Suppressor macrophage (primary cell): ENCODE measurements at places on chromosomes 2 and 18.

- DNase-seq: no peak
Observed at GRCh38 chr18:44943311-44943881, 262.7 kb downstream of the SETBP1 start.

- DNase-seq: no peak
Observed at GRCh38 chr2:10956006-10956790, 44.5 kb downstream of the KCNF1 start.

DNA sequence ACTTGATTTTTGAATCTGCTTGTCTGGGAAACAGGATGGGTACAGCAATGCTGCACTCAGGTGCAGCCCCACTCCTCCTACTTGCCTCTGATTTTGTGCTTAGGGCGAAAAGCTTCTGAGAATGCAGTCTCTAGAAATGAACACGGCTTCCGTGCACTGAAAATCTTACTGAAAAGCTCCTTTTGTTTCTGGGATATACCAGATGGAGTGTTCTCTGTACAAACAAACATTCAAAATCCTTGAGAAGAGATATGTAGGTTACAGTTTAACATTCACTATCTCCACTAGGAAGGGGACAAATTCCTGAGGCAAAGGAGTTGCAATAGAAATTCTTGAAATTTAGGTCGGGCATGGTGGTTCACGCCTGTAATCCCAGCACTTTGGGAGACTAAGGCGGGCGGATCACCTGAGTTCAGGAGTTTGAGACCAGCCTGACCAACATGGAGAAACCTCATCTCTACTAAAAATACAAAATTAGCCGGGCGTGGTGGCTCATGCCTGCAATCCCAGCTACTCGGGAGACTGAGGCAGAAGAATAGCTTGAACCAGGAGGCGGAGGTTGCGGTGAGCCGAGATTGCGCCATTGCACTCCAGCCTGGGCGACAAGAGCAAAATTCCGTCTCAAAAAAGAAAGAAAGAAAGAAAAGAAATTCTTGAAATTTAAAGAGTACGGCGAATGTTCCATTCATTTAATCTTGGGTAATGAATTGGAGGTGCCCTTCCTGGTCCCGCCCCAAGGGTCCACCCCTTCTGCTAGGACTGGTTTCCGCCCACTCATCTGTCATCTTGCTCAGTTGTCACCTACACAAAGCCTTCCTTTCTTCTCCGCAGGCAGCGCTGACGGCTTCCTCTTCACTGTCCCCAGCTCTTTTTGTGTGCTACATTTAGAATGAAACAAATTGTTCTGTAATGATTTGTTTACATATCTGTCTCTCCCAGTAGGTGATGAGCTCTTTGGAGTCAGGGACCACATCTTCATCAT, 92.4 kb downstream of the SOCS6 start:
- DNase-seq: peak; percentile 28

GRCh38 chr2:5980450-5981190, 288.4 kb downstream of the SOX11 start:
- no peak for DNase-seq

GRCh38 chr2:200092235-200092634, 136.9 kb downstream of the MAIP1 start:
- DNase-seq: no peak

GRCh38 chr2:33873076-33873605, 274.0 kb upstream of the FAM98A start:
- no peak for DNase-seq

GRCh38 chr18:24268784-24269550, 128.7 kb downstream of the OSBPL1A start:
- no peak for DNase-seq

DNA sequence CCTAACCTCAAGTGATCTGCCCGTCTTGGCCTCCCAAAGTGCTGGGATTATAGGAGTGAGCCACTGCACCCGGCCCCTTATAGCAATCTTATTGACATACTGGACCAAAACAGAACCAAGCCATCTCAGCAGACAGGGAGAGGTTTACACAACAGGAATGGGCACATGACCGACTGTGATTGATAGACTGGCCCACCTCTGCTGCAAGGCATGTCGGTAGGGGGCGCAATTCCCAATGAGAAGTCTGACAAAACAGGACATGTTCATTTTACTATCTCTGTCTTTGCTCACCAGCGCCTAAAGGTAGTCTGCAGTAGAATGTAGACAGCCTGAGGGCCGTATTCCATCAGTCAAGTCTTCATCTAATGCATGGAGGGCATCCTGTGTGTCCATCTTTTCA, 2.0 kb downstream of the LYPD6B start:
- peak; percentile 60 for DNase-seq

DNA sequence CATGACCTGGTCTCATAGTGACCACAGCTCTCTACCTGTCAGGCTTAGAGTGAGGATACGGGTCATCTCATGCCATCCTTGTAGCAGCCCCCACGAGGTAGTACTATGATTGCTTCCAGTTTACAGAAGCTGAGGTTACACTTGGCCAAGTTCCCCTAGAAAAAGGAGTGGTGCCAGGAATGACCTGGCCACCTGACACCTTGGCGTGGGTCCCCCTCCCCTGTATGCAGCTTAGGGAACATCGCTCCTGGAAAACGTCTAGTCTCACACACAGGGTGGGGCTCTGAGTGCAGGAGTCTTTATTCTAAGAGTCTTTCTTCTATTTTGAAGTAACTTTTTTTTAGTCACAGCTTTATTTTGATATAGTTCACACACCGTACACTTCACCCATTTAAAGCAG, 14.8 kb downstream of the NPPC start:
- DNase-seq: no peak

DNA sequence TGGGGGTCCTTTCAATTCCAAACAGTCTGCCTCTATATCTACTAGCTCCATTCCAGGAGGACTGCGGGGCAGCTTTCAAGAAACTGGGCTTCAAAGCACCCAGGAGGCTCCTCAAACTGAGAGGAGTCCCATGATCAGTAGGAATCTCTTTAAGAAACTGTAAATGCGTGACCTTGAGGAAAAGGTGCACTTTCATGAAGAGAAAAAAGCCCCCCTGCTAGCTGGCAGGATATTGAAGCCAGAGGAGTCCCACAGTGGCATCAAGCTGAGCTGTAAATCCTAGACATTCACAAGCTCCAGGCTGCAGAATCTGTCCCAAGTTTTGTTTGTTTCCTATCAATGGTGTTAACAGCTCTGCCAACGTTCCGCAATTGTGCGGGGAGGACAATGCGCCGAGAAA, 790.1 kb downstream of the SLC4A3 start:
- no peak for DNase-seq

GRCh38 chr2:39609917-39610316, 55.8 kb upstream of the TMEM178A start:
- no peak for DNase-seq

- no peak for DNase-seq
Observed at GRCh38 chr18:79553154-79553553, 126.4 kb upstream of the CTDP1 start.

- DNase-seq: no peak
Observed at GRCh38 chr18:31651369-31651768, 33.0 kb downstream of the B4GALT6 start.

GRCh38 chr2:225041851-225042799, at the start of gene DOCK10:
Gene DOCK10, minus strand, starts transcription at chr2:225042468. Its CDS starts 94 bp downstream, at chr2:225042374.
- DNase-seq: peak; percentile 78

DNA sequence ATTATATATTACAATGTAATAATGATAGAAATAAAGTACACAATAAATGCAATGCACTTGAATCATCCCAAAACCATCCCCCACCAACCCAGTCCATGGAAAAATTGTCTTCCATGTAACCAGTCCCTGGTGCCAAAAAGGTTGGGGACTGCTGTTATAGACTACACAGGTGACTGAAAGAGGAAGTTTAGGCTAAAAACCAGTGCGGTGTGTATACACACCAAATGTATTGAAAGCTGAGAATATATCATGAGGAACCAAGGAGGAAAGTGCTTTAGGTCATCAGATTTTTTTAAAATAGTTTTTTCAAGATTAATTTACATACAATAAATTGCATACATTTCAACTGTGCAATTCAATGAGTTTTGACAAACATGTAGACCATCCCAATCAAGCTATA, 20.5 kb upstream of the C1D start:
- no peak for DNase-seq

DNA sequence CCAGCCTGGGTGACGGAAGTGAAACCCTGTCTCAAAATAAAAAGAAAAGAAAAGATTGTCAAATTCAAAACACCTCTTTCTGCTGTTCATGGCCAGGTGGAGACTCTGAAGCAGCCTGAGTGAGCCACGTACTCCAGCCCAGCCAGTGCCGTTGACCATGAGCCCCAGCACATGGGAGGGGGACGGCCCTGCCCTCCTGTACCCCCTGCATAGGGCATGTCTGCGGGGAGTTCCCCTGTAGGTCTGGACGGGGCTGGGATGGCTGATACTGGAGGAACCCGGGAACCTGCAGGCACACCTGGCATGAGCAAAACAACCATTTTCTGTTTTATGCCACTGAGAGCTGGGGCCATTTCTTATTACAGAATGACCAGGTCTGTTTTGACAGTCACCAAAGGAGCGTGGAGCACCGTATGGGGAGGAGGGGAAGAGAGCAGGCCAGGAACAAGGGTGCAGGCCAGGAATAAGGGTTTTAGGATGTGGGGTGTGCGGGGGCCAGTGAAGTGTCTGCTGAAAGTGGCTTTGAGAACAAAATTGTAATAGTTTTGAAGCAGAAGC, 30.1 kb downstream of the TMEM18 start:
- no peak for DNase-seq

DNA sequence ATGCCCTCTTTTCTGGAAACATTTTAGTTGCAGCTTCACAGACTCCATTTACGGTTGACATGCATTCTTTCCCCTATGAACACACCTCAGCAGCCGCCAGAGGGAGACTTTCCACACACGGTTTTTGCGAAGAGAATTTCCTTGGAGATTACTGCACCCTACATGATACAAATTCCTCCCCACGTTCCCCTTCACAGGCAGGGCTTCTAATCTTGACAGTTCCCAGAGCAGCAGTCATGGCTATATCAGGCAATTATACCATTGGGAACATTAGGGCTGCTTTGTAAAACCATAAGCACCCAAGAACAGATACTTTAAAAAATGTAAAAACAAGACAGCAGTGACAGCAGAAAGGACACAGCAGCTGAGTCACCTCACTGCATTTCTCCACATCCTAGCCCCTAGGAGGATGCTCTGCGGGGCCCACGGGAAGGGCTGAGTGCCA, 253.8 kb downstream of the TGIF1 start:
- peak; percentile 74 for DNase-seq

GRCh38 chr2:96869281-96869821, 529 bp downstream of the SEMA4C start:
- DNase-seq: no peak

DNA sequence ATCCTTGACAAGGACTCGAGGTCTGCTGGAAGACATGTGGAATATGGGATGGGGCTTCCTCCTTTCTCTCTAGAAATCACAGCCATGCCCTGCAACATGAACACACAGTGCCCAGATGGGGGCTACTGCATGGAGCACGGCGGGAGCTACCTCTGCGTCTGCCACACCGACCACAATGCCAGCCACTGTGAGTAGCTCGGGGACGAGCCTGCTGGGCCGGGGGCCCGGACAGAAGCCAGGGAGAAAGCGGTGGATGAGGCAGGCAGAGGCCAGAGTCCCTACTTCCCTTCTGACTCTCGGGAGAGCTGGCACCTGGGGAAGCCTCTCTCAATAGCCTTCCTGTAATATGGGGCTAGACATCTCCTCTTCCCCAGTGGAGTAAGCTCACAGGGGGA, 50.5 kb downstream of the SNED1 start:
- no peak for DNase-seq

- DNase-seq: no peak
Observed at GRCh38 chr18:22591222-22591621, 173.5 kb upstream of the CTAGE1 start.

GRCh38 chr2:66733364-66733999, 298.6 kb downstream of the MEIS1 start:
- DNase-seq: no peak

GRCh38 chr2:102253140-102253752, 58.1 kb upstream of the IL1RL1 start:
- DNase-seq: no peak

- DNase-seq: no peak
Observed at GRCh38 chr2:49080681-49081080, 73.6 kb downstream of the FSHR start.
